ENCODE measurements at places on chromosomes 5 and 9.
A peak's percentile ranks its signal among the peaks of the same experiment; 100 is the strongest.

DNA sequence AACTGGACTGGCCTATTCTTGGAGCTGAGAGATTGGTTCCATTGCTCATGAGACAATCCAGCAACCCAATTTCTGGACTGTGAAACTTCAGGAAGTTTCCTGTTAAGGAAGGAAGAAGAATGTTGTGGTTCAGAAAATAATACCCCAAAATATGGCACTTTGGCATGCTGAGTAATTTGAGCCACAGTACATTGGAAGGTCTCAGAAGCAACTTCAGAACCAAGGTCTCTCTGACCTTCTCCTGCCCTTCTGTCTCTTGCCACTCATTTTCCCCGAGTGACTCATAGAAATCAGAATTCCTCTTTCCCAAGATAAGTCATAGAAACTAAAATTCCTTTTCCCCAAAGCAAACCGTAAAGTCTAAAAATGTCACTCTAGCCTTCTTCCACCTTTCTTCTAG is 1366.1 kb downstream of the PTPRD start:
- no peak for DNase-seq

- no peak for DNase-seq
Observed at GRCh38 chr5:77999399-77999798, 223.3 kb upstream of the TBCA start.

- peak; percentile 71 for DNase-seq
Observed at GRCh38 chr9:34457266-34458012, 931 bp downstream of the FAM219A start.

DNA sequence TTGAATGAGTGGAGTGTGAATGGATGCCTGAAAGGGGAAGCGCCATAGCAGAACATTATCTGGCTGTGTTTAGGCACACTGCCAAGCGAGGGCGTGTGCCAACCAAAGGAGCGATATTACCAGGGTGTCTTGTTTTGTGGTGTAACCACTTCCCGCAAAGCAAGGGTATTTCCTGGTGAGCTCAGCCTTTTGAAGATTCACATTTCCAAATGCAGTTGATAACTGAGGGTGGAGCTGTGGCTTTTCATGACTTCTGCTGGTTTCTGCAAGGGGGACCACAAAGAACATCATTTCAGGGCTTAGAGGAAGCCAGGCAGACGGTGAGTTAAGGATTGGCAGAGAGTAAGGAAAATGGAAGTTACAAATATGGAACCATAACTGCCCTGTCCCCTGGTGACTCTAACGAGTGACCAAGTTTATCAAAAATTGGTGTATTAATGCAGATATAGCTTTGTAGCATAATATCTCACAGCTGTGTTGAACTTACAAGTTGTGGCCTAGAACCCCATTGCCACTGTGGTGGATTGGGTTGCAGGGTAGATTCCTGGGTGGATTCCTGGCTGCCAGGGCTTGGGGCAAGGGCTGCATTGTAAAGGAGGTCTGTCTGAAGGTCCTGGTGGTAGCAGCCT is 71.4 kb downstream of the RALGPS1 start:
- DNase-seq, result peak; percentile 9

DNA sequence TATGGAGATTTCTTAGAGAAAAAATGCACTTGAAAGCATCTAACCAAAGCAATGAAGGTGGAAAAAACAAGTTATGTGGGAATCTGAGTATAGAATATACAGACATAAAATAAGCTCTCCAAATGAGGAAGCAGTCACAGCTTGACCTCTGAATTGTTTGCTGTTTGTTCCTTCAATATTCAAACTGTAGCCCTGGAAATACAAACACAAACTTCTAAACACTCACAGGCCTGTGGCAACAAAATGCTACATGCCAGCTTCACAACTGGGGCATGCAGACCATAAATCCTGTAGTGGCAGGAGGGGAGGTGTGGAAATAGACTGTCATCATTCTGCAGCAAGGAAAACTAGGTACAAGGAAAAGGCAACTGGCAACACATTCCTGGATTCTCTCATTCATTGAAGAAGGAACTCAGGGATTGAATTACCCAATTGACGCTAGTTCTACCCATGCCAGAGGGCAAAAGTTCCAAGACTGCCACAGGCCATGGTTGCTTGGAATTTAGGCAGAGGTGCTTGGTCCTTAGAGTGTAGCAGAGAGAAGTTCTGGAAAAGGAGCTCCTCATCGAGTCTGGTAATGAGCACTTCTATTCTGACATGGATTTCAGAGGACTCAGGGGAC is 349.6 kb downstream of the PDE4D start:
- no peak for DNase-seq

DNA sequence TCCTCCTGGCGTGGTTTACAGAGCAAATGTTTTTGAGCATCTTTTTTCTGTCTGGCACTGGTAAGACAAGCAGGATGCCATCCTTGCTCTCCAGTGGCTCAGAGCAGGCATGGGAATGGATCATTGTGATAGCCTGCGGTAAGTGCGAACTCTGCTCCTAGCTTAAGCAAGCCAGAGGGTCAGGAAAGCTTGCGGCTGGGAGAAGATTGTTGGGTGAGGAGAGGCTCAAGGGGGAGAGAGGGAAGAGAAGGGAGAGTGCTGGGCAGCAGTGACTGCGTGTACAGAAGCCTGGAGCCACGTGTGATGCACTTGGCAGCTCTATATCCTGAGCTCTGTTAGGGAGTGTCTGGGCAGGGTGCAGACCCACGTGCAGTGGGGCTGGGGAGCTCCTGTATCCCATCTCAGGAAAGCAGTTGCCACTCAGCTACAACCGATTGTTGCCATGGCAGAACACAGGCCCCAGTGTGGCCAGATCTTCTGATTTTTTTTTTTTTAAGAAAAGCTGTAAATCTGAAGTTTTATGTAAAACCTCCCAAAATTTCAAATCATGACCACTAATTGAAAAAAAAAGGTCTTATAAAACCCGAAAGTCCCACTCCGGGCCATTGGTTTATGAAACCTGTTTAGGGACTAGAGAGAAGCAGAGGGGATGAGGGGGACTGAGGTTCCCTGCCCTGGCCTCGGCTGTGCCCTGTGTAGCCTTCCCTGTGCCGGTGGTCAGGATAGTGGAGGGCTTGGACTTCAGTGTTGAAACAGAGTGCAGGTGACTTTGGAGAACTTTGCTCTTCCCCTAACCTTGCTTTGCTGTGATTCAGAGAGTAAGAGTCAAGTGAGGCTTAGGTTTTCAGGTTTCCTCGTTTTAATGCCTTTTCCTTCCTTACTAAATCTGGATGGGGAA is 67.3 kb downstream of the ZNF618 start:
- DNase-seq, result no peak

DNA sequence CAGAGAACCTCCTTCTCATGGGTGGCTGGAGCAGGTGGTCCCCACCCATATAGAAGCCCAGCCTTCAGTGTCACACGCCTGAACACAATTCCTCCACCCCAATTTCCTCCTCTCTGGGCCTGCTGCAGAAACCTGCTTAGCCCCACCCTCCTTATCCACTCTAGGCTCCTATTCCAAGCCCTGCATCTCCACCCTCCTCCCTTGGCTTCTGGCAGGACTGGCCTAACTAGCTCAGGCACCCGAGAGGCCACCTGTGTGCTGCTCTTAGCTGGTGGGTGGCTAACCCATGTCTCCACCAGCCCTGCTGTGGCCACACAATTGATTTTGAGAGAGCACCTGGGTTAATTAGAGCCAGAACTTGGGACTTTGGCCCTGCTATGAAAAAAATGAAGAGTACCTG is 77.3 kb upstream of the ATP10B start:
- no peak for DNase-seq

DNA sequence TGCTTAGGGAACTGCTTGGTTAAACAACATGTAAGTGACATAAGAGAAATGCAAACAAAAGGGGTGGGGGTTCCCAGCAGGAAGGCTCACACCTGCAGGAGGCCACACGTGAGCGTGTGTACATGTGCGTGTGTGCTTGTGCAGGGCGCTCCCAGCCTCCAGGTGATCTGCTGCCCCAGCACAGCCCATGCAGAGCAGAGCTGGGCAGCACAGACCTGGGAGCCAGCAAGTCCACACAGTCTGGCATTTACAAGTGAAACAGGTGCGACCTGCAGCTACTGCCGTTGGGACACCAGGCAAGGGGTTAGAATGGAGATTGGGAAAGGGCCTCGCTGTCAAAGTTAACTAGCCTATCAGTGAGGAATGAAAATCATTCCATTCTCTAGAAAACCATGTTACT is 41.8 kb downstream of the GRAMD2B start:
- peak; percentile 94 for DNase-seq

DNA sequence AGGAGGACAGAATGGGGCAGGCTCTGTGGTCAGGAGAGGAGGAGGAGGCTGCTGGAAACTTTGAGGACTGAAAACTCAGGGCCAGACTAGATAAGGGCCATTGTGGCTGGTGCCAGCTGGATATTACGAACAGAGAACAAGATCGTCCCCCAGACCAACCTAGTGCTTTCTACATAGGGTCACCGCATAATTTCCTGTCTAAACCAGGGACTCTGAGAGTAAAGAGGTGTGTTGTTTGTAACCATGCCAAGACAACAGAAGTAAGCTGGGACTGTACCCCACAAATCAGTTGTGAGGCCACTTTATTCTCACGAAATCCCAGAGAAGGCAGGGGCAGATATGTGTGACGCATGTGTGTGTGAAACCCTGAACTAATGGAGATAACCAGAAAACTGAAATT is 20.3 kb upstream of the GFPT2 start:
- no peak for DNase-seq

DNA sequence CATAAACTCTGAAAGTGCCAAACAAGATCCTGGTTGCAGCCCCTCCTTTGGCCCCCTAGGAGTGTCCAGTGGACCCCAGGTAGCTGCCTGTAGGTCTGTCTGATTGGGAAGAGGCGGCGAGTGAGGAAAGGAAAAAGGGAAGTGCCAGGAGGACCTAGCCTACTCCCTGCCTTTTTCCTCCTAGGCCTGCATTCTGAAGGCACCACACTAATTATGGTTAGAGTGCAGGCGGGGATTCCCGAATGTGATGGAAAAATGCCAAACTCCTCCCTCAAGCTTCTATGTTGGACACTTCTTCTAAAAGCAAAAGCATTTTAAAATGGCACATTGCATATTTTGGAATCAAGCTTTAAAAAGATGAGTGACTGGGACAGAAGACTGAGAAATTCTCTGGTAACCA is 83.2 kb upstream of the SMIM15 start:
- peak; percentile 25 for DNase-seq
